ENCODE measurements at places on chromosomes 7 and 10.

DNA sequence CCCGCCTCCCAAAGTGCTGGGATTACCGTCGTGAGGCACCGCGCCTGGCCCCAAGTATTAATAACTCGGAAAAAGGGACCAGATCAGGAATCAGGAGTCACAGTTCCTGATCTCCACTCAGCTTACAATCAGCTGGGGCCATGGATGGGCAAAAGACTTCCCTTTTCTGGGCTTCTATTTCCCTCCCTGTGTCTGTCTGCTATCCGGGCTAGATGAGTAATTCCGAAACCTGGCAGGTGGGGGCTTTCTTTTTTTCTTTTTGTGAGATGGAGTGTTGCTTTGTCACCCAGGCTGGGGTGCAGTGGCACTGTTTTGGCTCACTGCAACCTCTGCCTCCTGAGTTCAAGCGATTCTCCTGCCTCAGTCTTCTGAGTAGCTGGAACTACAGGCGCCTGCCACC lies 11.6 kb downstream of the RPS24 start:
- DNase-seq, result no peak

GRCh38 chr10:90396721-90397120 lies 461.1 kb downstream of the HTR7 start:
- no peak for DNase-seq

DNA sequence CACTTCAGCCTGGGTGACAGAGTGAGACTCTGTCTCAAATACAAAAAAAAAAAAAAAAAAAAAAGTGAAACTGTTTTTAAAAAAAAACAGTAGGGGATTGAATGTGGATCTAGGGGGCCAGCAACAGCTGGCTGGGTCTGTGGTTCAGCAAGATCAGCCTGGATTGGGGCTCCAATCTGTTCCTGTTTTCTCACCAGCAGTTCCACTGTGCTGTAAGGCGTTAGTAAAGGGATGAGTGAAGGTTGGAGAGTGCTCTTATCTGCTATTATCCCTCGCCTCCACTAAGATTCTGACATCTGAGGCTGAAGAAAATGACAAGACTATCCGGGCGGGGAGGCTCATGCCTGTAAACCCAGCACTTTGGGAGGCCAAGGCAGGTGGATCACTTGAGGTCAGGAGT lies 41.6 kb upstream of the GTF2IRD1 start:
- no peak for DNase-seq

- DNase-seq, result no peak
Observed at GRCh38 chr7:28695300-28696295, 262.5 kb downstream of the TRIL start.

DNA sequence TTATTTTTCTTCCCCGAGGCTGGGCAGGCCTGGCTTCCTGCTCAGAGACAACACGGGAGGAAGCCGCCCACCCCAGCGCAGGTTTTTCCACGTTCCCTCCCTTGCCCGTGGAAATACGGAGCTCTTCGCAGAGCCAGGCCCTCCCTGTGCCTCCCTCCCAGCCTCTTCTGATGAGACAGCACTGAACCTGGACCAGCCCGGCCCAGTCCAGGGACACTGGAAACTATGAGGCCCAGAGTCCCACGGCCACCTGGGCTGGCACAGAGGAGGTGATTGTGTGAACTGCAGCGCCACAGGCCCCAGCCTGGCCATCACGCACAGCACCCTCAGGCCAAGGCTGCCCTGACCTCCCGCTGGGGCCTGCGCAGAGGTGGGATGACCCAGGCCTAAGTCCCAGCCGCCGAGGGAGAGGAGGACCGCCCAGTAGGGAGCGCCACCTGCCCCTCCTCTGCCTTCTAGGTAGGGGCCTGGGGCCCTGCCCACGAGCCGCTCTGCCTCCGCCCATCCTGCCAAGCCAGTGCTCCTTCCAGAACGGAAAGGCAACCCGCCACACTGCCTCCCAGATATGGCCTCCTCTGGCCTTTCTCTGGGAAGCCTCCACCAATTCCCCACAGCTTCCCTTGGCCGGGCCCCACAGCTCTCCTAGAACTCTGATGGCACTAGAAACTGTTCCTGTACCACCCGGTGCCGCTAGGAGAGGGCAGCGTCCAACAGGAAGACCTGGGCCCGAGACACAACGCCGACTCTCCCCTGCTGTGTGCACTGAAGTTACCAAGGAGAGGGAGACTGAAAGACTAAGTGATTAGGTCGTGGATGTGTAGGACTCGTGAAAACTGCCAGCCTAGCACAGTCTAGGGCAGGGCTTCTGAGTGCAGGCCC lies 57.2 kb downstream of the PROSER2 start:
- DNase-seq, result no peak

DNA sequence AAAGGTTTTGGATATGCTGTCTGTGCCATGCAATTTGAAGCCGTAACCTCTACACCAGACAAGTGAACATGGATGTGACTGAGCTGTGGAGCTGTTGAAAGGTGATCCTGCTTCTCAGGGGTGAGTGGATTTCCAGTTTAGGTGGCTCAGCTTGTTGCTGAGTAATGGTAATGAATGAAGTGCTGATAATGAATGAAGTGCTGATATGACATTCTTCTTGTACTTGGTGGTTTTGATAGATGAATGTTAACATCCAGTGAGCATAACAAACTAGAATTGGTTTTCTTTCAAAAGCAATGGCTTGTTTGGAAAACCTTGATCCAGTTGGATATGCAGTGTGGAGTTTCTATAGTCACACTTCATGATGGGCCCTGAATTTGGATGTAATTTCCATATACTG lies 89.7 kb upstream of the FZD8 start:
- DNase-seq, result no peak

DNA sequence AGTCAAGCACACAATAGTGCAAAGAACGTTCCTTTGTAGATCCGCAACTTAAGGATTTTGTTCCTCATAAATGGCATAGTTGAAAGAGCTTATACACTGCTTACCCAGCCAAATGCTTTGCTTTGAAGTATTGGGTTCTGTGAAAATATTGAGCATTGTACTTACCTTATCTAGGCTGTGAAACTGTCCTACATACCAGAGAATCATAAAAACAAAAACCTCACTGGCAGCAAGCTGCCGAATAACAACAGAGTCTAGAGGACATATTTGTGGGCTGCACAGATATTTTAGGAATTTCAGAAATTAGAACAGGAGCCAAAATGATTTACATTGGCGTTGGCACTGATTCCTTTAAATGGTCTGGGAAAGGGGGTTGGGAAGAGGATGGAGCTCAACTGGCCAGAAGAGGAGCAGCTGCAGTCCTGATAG lies 174.8 kb downstream of the RTKN2 start:
- DNase-seq, result no peak

- no peak for DNase-seq
Observed at GRCh38 chr7:80393786-80394185, 118.1 kb downstream of the GNAT3 start.

DNA sequence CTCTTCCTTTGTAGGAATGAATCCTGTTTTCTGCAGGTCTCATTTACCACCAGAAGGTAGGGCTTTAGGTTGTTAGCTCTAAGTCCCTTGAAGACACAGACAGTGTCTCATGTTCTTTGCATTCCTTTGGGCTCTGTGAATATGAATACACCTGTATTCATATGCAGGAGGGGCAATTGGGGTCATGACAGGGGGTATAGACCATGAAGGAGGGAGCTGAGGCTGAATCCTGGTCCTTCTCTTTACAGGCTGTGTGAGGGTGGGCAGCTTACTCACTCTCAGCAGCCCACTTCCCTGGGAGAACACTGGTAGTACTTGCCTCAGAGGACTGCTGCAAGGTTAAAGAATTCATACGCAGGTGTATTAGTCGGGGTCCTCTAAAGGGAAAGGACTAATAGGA lies 267.2 kb upstream of the MGMT start:
- DNase-seq, result no peak

- DNase-seq, result no peak
Observed at GRCh38 chr7:24922099-24922773, 57.7 kb downstream of the OSBPL3 start.

DNA sequence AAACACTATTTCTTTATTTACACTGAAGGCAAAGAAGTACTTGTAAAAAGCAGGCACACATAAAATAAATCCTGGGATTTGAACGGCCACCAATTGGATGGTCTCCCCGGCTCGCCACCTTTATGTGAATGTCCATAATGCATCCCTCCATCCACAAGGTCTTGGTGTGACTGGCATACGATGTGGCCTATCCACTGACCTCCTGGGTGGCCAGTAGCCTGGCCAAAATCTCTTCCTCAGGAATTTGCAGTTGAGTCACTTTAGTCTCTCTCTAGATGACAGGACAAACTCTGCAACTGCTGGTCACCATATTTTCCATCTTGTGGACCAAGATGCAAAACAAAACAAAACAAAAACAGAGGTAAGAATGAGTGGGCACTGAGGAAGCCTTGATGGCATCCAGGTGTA lies 39.1 kb downstream of the CDK1 start:
- no peak for DNase-seq

DNA sequence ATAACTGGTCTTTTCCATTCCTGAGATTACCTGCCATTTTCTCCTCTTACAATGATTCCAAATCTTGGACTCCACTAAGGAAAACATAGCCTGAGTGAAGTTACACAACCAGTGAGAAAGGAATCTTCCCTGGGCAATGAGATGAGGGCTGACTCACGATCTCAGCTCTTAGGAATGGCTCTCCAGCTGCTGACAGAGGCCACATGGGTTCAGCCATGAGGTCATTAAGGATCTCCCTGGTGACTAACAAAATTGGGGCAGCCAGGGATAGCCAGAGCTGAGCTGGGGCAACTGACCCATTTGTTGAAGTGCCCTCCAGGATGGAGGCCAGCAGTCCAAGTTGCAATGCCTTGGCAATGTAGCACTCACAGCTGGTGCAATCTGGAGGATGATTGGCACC lies 78.7 kb upstream of the MKLN1 start:
- peak; percentile 88 for DNase-seq

DNA sequence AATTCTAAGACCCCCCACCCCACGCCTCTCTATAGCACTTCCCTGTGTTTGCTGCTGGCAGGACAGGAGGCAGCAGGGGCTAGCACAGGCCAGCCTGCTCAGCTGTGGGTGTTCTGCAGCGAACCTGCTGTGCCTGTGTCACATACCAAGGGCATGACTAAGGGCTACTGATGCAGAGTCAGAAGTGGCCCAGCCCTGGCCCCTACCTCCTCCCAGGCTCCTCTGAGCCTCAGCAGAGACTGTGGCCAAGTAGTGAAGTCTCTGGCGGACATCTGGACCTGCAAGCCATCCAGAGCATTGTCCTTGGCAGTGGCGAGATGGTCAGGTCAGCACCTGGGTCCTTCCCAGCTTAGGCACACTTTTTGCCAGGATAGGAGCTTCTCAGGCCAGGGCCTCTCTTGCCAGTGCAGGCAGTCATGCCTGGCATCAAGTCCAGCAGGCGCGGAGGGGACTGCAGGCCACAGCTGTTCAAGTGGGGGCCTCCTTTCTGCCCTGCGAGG lies 116.3 kb upstream of the RET start:
- peak; percentile 41 for DNase-seq

DNA sequence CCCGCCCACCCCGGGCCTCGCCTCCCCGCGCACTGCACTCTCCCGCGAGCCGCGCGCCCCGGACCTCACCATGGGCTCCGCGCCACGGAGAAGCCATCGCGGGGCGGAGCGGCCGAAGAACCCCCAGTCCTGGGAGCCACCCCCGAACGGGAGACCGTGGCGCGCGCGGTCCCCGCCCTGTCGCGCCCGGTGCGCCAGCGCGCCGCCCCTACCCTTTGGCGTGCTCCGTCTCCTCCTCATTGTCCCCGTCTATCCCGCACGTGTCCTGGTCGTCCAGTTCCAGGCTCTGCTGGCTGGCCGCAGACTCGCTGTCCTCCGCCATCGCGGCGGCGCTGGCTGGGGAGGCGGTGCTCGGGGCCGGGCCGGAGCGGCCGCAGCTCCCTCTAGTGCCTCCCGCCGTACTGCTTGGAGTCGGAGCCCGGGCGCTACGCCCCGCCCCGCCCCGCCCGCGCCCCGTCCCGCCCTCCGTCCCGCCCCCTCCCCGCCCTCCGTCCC lies at the start of gene NMT2:
NMT2 (minus strand) TSS at position 403 of the 495 bp plus-strand sequence; CDS start at position 322, 81 bp downstream.
- peak; percentile 94 for DNase-seq

DNA sequence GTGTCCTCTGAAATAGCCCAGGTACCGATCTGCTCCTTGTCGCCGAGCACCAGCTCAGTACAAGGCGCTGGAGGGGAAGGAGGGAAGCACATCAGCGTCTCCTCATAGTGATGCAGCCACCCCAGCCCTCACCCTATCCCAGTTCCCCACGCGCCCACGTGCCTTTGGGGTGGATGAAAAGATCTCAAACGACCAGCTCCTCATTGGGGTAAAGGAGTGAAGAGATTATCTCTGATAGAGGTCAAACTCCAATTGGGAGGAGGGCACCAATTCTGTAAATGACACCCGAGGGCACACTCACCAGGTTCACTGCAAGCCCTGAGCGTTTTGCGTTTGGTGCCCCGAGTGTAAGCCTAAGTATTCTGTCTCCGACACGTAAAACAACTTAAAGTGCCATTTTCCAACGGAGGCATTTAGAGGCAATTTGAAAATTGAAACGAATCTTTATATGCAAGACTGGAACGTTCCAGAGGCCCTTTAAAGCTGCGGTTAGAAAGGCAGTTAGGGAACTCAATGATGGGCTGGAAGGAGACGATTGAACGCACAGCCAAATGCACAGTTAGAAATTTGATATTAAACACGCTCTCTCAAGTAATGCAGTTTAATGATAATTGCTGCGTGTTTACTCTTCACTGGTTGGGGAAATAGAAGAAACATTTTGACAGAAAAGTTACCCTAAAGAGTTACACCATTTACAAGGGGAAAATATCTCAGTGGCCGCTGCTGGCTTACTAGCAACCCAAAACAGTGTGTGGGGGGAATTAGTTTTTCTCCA lies 8.9 kb upstream of the EMX2 start:
- no peak for DNase-seq

DNA sequence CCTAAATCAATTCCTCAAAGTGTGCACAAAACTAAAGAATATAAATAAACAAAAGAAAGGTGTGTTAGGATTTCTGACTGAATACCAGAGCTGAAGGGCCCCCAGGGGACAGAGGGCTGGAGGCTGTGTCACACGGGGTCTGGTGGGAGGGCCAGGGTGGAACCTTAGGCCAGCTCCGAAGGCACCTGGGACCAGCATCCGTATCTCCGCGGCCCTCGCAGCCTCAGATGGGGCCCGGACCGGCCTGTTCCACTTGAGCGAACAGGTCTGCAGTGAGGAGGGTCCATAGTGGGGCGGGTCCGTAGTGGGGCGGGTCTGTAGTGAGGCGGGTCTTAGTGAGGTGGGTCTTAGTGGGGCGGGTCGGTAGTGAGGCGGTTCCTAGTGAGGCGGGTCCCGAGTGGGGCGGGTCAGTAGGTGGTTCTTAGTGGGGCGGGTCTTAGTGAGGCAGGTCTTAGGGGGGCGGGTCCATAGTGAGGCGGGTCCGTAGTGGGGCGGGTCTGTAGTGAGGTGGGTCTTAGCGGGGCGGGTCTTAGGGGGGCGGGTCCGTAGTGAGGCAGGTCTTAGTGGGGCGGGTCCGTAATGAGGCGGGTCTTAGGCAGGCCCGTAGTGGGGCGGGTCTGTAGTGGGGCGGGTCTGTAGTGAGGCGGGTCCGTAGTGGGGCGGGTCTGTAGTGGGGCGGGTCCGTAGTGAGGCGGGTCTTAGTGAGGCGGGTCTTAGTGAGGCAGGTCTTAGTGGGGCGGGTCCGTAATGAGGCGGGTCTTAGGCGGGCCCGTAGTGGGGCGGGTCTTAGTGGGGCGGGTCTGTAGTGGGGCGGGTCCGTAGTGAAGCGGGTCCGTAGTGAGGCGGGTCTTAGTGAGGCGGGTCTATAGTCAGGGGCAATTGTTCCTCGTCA lies 15.1 kb downstream of the GPR146 start:
- DNase-seq, result no peak

GRCh38 chr7:73715648-73716317 lies 3.7 kb downstream of the STX1A start:
- no peak for DNase-seq

GRCh38 chr7:620885-621284 lies 101.2 kb upstream of the PDGFA start:
- DNase-seq, result no peak

All from coronary artery (tissue), 2 donors.